ENCODE measurements at places on chromosomes 5 and 9.

DNA sequence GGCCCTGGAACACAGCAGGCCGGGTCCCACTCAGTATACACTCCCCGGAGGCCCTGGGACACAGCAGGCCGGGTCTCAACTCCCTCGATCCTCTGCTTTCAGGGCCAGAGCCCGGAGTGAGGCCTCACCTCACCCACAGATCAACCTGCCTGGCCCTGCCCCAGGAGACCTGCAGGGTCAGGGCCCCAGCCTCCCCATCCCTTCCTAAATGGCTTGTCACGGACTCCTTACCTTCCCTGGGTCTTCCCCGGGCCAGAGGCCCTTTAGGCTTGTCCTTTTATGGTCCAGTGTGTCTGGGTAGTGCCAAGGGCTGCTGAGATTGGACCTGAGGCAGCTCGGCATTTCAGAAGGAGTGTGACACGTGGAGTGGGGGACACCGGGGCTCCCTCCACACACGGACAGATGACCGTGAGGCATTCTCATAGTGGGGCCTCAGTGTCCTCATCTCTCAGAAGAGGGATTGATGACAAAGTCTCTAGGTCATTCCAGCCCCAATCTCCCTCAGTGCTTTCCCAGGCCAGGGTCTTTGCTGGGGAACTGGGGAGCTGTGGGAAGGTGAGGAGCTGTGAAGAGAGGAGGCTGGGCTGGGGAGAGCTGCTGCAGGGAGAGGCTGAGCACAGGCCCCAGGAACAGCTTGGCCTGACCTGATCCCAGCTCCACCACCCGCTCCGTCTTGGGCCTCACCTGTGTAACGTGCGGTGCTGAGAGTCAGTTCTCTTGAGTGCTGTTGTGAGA lies 18.0 kb upstream of the PLEKHG4B start:
- DNase-seq: no peak

GRCh38 chr5:57626703-57627102 lies 144.1 kb upstream of the ACTBL2 start:
- no peak for DNase-seq

GRCh38 chr9:84229191-84229590 lies 111.4 kb downstream of the SLC28A3 start:
- DNase-seq: no peak

DNA sequence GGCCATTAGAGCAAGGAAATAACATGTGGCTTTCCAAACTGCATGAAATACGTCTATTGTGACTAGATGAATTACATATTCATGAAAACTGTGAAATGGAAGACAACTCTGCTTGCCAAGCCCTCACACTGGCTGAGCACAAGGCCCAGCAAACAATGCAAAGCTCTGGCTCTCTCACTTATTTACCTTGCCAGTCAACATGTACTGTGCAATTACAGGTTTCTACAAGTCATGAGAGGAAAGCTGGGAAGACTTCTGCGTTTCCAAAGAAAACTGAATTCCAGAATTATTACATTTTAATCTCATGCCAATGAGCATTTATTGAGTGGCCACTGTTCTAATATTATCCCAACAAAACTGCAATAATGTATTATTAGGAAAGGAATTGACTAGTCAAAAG lies 12.1 kb upstream of the C5orf63 start:
- DNase-seq: no peak

DNA sequence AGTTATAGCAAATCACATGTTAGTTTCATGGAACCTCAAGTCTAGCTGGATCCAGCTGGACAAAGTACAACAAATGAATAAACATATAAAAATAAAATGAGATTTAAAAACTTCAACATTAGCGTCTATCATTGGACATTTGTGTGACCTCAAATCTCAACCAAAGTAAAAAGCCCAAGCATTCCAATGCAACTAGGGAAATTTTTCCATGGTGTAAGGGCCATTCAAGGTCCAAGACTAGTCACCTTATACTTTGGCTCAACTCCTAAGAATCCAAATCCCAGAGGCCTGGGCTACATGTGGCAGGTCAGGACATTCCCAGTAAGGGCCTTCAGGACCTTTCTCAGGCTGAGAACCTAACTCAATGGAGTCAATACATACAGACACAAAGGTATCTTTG lies 137.4 kb upstream of the DMAC1 start:
- DNase-seq: no peak

- no peak for DNase-seq
These were observed 330.9 kb upstream of the GRIA1 start for GRCh38 chr5:153159616-153160015.

GRCh38 chr9:95477441-95477840 lies 39.3 kb downstream of the PTCH1 start:
- DNase-seq: no peak

DNA sequence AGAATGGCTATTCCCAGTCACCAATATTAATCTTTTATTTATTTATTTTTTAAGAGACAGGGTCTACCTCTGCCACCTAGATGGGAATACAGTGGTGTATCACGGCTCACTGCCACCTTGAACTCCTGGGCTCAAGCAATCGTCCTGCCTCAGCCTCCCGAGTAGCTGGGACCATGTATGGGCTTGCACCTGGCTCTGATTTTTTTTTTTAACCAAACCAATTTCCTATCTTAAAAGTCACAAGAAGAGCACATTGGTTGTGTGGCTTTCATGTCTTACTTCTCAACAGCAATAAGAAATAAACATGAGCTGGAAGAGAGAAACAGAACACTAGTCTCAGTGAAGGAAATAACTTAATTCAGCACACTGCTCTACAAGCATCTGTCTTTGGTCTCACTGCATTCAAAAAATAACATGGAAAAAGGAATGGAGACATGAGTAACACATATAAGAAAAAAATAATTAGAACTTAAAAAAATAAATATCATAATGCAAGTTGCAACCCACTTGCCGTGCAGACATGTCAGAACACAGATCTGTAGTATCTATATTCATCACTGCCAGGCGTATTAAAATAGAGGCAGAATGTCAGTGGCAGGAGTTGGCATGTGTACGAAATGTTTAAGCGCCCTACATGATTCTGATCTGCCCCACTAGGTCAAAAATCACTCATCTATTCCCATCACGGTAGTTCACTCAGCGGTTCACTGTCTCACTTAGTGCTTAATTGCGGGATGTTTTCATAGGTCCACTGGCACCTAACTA lies 66.4 kb downstream of the EFNA5 start:
- DNase-seq: no peak

GRCh38 chr5:118548761-118549720 lies 439.3 kb downstream of the DTWD2 start:
- DNase-seq: no peak

DNA sequence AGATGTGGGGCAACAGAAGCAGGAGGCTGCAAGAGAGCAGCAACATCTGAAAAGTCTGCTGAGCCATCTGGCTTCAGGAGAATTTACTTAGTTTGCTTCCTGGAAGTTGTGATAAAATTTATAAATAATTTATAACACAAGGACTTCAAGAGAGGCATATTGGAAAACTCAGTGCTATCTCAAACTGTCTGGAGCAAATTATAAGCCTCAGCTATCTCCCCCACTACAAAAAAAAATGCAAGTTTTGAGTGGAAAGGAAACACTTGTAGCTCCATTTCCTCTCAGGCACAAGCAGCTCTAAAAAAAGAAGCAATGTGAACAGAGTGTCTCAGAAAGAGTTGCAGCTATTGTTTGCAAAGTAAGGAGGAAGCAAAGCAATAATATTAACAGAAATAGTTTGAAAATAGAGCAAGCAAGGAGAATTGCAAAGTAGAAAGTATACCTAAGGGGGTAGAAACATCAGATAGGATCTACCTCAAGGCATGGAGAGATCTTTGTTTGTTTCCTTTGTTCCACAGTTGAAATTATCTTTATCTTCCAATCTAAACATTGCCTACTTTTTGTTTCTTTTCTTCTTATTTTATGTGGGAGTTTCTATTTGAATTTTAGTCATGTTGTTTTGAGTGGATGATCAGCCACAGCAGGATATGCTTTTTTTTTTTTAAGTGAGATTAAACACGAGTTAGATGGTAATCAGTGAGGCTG lies 55.9 kb upstream of the IL6ST start:
- DNase-seq: no peak

DNA sequence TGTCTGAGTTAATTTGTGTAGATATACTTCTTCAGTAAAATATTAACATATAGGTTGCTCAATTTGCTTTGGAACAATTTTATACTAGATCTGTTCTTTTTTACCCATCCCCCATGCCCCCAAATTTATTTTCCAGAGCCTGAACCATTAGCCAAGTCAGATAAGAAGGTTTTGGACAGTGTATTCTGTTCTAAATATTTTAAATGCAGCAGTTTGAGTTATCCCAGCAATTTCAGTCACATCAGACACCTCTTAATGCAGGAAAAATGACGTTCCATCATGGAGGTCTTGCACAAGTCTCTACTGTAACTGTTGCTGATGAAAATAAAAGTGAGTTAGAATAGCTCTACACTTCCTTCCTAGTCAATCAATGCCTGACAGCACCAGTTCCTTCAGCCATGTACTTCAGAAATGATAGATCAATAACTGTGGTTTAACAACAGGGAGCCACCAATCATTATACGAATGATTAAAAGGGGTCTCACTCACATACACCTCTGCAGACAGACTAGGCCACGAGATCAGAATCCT lies 215.8 kb downstream of the BNC2 start:
- DNase-seq: no peak

GRCh38 chr5:14757850-14758249 lies 93.3 kb downstream of the OTULIN start:
- no peak for DNase-seq

DNA sequence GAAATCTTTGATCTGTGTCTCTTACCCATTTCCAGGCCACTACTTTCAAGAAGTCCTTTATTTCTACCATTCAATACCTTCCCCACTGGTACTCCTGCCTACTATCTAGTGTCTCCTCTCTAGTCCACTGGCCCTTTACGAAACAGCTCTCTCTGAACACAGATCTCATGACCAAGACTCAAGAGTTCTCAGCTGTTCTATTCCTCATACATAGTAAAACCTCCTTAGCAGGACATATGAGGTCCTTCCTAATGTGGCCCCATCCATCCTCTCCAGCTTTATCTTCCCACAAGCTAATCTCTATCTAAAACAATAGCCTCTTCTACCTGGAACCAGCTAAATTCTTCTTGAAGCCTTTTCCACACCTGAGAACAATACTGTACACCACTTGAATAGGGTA lies 2.6 kb downstream of the TEX10 start:
- no peak for DNase-seq

DNA sequence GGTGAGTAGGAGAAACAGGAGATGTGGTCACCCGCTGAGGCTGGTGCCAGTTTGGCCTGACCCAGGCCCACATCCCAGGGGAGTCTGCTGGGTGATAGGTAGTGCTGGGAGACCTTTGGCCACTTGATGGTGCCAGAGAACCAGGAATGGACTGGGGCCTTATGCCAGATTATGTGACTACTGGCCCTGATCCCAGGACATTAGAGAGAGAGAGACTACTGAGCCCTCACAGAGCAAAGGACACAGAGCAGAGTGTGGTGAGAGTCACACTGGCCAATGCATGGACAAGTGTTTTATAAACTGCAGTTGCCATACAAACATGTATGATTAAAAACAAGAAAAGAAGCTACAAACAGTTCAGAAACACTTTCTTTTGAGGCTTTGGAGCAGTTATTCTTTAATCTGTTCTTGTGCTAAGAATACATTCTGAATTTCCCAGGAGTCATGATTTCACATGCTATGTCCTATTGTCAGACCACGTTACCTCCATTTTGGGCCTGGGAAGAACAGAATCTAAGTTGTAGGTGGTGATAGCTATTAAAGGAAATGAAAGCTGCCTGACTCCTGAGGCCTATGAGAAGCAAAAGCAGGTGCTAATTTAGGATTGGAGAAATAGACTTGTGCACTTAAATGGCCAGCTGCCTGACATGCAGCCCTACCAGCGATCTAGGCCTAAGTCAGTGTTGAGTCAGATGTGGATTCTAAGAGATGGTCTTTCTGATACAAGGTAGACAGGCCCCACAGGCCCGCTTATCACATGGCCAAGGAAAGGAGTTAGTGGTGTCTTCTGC lies 32.6 kb upstream of the TMOD1 start:
- peak; percentile 18 for DNase-seq

DNA sequence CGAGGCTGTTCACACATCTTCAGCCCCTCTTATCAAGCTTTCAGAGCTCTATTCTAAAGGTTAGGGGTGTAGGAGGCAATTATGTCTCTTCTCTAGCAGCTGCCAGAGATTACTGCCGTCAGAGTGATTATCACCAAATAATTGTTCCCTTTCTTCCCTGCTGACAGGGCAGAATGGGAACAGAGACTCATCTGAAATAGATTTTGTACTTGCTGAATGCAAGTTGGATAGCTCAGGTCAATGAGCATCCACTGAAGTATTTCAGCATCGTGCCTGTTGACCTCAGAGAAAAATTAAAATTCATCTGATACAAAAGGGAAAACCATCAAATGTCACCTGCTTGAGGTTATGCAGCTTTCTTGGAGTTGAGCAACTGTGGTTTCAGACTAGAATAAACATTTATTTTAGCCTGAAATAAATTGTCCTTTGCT lies 213.7 kb upstream of the MAP3K1 start:
- DNase-seq: no peak

Measured in NCI-H2107 (cell line).